ENCODE measurements at places on chromosomes 7 and 10.
A peak's percentile ranks its signal among the peaks of the same experiment; 100 is the strongest.

GRCh38 chr7:36613031-36613614 is 111.2 kb downstream of the AOAH start:
- DNase-seq: no peak

- DNase-seq: no peak
Observed at GRCh38 chr10:21926949-21927348, 76.6 kb downstream of the DNAJC1 start.

DNA sequence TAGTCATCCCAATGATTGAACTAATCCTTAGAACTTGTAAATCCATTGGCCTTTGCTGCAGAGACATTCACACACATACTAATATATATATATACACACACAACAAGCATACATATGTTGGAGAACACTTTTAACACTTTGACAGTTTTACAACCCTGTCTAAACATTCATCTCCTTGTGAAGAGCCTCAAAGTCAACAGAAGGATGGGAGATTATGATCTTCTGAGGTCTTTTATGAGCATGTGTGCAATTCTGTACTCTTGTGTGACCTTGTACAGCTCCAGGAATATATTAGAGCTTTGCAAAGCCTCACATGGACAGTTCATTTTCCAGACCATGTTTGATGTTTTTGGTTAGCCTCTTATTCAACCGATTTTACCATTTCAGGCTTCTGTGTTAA is 589.0 kb downstream of the NXPH1 start:
- DNase-seq: no peak

DNA sequence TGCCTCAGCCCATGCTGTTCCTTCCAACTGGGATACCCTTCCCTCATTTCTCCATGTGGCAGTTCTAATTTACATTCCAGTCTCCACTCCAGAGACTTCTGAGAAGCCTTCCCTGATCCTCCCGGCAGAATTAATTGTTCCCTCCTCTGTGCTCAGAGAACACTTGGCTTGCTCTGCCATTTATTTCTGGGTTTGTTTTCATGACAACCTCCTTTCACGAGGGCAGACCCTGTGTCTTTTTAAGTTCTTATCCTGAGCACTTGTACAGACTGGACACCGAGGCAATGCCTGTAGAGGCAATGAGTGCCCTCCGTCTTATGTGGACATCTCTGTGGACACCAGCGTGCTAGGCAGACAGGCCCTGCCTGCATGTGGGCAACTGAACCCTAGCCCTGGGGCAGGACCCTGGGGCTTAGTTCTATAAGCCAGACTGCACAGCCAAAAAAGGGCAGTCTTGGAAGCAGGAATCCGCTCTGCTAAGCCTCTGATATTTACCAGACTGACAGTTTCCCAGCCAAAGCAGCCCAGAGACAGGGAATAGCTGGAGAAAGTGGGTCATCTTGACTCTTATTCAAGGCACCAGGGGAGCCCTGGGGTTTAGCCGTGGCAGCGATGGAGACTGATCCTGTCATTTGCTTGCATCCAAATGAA is 474.0 kb downstream of the RPS24 start:
- no peak for DNase-seq

GRCh38 chr7:101625031-101625791 is 3.9 kb downstream of the MYL10 start:
- no peak for DNase-seq

- no peak for DNase-seq
Observed at GRCh38 chr7:45944058-45944457, 23.0 kb upstream of the IGFBP3 start.

- DNase-seq: peak; percentile 6
Observed at GRCh38 chr7:138186951-138187351, 110.7 kb downstream of the AKR1D1 start.

DNA sequence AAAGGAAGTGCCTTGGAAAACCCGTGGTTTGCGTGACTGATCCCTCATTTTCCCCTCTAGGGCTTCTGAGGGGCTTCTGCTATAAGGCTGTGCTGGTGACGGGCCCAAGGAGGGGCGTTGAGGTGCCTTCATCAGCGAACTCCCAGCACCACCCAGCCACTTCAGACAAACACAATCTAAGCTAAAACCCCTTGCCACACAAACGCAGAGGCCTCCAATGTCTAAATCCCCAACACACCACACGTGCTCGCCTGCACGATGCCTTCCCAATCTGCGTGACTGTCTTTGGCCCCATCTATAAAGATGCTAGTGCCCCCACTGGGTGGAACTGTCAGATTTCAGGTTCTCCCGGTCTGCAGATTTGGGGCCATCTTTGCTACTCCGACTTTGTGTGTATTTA is 4.1 kb upstream of the GAD2 start:
- no peak for DNase-seq

DNA sequence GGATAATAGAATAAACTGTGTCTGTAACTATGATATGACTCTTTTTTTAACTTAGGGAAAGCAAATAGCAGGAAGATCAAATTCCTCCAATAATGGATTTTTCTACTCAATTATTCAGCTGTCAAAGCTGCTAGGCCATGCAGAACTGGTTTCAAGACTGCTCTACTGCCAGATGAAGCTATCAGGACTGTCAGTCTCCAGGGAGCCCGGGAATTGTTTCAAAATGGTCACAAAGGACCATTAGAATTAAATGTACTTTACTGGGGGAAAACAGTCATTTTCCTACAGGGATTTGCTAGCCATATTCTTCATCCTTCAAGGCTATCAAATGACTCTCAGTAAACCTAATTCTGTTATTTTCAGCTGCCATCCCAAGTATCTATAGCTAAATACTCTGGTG is 276.3 kb downstream of the LHFPL3 start:
- DNase-seq: no peak

- peak; percentile 95 for DNase-seq
Observed at GRCh38 chr7:1520539-1521234, 9.8 kb upstream of the MAFK start.

- no peak for DNase-seq
Observed at GRCh38 chr7:132609222-132609621, 33.0 kb upstream of the PLXNA4 start.

DNA sequence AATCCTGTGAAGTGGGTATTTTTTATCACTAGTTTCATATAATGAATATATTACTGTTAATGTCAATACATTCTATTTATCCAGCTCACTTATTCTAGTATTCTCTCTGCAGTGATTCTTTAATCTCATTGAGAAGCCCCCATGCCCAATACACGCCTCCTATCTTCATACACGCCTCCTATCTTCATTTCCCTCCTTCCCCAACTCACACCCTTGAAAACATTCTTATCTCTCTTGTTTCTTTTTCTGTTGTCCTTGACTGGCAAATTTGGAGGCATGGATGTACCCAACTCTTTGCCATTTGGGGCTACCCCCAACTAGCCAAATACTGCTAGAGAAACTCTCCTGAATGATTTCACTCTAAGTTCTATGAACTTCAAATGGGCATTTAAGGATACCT is 40.5 kb downstream of the ST8SIA6 start:
- DNase-seq: no peak

- DNase-seq: no peak
Observed at GRCh38 chr7:51224811-51225595, 91.6 kb downstream of the COBL start.

- DNase-seq: no peak
Observed at GRCh38 chr7:111518264-111518663, 44.0 kb downstream of the IMMP2L start.

DNA sequence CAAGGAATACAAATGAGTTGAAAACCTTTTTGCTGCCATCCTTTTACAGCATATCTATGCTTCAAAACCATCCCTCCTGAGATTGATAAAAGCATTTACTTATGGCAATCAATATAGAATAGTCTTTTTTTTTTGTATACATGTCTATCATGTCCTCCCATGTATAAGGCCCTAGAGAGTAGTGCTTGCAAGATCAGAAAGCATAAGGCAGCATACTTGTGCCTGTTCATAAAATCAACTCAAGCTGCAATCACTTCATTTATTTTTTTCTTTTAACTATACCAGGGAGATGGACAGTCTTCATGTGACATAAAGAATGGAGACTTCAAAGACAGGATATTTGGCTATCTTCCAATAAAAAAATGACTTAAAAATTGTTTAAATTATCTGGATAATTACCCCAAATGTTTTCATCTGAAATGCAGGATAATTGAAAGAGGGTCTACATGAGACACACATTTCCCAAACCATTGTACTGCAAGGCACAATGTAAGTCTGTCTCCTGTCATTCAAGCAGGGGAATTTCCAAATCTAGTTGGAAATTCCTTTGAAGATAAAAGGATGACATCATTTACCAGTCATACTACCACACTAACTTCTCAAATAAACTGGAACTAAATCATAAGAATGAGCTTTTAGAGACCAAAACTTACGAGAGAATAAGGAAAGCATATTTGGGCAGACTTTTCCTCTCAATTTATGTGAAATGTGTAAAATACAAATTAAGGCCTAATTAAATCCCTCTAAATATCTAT is 22.5 kb downstream of the LRRN3 start:
- DNase-seq: no peak

DNA sequence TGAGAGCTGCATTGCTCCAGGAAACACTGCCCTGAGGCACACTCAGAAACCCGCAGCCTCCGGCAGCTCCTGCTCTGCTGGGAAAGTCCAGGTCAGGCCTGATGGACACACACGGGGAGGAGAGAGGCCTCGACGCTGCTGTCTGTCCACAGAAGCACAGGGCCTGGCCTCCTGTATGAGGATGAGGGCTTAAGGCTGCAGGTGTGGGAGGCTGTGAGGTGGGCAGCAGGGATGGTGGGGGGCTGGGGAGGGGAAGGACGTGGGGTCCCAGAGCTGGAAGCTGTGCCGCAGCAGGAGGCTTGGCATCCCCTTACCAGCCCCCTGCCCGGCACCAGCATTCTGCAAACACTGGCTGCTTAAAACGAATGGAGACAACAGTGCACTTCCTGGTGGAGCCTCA is 186.2 kb downstream of the DNAJB6 start:
- DNase-seq: no peak

GRCh38 chr7:118033273-118033672 is 150.7 kb upstream of the LSM8 start:
- DNase-seq: no peak

- DNase-seq: peak; percentile 95
Observed at GRCh38 chr7:135147899-135148721, at the start of gene TMEM140. TSS of gene TMEM140 (plus strand) at chr7:135148072. CDS start at chr7:135164442, 16,370 bp downstream.

DNA sequence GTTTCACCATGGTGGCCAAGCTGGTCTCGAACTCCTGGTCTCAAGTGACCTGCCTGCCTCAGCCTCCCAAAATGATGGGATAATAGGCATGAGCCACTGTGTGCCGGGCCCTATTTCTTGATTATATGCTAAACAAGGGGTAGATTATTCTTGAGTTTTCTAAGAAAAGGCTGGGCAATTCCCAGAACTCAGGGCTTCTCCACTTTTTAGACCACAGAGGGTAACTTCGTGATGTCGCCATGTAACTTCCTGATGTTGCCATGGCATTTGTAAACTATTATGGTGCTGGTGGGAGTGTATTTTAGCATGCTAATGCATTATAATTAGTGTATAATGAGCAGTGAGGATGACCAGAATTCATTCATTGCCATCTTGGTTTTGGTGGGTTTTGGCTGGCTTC is 35.8 kb downstream of the OTUD1 start:
- no peak for DNase-seq

- DNase-seq: no peak
Observed at GRCh38 chr10:95319239-95319638, 28.4 kb upstream of the PDLIM1 start.

DNA sequence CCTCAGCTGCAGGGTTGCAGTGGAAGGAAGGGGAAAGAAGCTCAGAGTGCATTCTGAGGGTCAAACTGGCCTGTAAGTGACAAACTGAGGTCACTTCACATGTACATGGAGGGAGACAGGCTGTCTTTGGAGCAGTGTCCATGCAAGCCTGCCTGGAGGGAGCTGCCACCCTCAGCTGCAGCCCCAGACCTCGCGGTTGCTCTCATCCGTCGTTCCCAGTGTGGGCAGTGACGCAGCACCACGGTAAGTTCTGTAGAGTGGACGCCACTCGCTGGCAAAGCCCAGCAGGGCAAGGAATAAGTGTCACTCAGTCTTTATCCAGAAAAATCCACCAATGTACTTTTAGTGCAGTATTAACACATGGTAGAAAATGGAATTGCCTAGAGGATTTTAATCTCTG is 225.7 kb downstream of the MGMT start:
- no peak for DNase-seq

DNA sequence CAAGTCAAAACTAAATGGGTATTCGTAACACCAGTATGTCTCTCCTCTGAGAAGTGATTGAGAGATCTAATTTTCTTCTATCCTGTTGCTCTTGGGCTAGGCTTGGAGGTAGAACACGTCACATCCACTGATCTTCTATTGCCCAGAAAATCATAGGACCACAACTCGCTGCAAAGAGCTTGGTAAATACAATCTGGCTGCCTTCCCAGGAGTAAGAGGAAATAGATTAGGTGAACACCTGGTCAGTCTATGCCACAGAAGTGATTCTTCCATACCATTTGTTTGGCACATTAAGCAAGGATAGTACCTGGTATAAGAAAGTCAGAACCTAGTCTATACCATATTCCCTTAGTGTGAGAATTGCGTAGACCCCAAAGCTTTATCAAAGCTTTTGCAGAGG is 129.3 kb upstream of the PHYHIPL start:
- DNase-seq: no peak

DNA sequence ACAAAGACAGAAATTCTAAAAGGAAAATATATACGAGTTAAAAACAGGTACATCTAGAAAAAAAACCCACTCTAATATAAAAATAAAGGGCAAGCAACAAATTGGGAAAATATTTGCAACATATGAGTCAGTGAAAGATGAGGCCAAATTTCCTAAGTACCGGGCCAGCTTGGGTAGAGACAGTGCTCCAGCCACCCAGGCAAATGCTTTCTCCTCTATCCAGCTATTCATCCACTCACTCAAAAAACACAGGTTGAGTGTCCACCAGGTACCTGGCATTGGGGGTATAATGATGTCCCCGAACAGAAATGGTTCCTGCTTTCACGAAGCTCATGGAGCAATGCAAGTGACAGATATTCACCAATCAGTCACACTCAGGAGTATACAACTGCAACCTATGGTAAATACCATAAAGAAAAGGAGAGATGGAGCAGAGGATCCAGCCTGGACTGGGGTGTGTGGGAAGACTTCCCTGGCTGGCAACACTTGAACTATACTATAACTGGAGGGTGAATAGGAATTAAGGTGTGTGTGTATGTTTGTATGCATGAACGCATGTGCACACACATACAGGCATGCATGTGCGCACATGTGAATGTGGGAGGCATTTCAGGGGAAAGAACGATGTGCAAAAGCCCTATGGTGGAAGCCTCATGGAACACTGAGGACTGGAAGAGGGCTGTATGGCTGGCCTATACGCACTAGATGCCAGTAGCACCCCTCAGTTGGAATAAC is 2.3 kb downstream of the ARHGAP22 start:
- DNase-seq: no peak

- no peak for DNase-seq
Observed at GRCh38 chr10:110355141-110355831, 50.6 kb upstream of the SMNDC1 start.

DNA sequence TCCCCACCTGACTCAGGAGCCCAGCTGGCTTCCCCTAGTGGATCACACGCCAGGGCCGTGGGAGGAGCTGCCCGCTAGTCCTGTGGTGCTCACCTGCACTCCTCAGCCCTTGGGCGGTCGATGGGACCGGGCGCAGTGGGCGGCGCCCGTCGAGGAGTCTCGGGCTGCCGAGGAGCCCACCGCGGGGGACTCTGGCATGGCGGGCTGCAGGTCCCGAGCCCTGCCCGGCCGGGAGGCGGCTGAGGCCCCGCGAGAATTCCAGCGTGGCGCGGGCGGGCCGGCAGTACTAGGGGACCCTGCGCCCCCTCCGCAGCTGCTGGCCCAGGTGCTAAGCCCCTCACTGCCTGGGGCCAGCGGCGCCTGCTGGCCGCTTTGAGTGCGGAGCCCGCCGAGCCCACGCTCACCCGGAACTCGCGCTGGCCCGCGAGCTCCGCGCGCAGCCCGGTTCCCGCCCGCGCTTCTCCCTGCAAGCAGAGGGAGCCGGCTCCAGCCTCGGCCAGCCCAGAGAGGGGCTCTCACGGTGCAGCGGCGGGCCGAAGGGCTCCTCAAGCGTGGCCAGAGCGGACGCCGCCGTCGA is 367.9 kb downstream of the TYW1 start:
- DNase-seq: no peak

Measured in dermis microvascular lymphatic vessel endothelial cell (primary cell).